Esophagus mucosa (tissue), 1 donor: ENCODE measurements at places on chromosomes 7 and 10.

DNA sequence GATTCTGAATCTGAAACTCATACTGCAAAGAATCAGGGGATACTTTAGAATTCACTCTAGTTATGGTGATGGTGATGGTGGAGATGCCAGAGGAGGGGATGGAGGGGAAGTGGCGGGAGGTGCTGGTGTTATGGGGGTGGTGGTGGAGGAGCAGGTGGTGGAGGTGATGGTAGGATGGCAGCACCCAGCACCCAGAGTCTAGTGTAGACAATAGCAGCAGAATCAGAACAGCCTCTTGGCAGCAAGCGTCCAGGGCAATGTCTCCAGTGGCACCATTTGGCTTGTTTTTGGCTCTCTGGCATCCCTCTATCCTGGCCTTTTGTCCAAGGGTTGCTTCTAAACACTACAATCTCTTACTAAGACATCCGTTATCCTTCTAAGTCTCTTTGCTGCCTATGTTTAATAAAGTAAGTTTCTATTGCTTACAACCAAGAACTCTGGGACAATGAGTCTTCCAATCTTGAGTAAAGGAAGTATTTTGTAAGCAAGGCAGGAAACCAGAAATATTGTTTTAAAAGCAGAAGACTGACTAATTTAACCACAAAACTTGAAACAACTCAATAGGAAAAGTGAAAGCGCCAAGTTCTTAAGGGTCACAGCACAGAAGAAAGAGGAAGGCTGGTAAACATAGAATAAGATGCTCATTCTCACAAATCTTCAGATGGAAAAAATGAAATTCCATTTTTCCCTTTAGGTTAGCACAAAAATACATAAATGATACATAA is 42.4 kb upstream of the GDF10 start:
- no peak for ATAC-seq

DNA sequence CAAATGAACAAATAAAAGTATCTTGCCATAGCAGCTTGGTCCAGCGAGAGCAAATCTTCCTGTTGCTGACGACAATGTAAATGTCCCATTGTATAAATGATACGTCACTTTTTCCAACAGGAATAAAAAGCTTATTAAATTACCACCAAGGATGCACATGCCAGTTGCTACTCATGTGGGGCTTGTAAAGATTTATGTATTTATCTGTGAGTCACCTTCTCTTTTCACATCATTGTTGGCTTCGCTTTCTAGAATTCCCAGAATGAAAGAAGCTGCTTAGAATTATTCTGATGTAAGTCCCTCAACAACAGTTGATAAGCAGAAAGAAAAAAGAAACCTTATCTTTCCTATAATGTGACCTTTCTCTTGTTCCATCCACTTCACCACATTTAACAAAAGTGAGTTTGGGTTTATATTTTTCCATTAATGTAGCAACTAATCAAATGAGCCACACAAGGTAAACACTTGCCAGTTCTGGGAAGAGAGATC is 22.4 kb downstream of the DNAJC12 start:
- no peak for ATAC-seq

- no peak for ATAC-seq
Measured at GRCh38 chr7:24891311-24891735, 88.7 kb downstream of the OSBPL3 start.

GRCh38 chr7:121369462-121369861 is 26.6 kb downstream of the FAM3C start:
- no peak for ATAC-seq

- ATAC-seq, result no peak
Measured at GRCh38 chr7:19351341-19352304, 206.4 kb upstream of the FERD3L start.
